Fibroblast of skin of left biceps (primary cell): ENCODE measurements at places on chromosomes 13 and 19.
A peak's percentile ranks its signal among the peaks of the same experiment; 100 is the strongest.

DNA sequence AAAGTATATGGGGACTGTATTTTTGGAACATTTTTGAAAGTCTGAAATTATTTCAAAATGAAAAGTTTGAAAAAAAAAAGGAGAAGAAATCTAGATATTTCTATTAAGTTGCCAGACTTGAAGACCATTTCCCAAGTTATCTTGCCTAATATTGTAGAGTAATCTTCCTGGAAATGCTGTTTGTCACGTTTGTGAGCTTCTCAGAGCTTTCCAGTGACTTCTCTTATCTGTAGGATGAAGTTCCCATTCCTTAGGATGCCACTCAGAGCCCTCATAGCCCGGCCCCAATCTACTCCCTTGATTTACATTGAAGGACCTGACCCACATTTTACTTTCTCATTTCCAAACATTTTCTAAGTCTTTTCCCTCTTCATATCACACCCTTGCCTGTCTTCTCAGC lies 23.6 kb downstream of the CEACAM8 start:
- DNase-seq: no peak

DNA sequence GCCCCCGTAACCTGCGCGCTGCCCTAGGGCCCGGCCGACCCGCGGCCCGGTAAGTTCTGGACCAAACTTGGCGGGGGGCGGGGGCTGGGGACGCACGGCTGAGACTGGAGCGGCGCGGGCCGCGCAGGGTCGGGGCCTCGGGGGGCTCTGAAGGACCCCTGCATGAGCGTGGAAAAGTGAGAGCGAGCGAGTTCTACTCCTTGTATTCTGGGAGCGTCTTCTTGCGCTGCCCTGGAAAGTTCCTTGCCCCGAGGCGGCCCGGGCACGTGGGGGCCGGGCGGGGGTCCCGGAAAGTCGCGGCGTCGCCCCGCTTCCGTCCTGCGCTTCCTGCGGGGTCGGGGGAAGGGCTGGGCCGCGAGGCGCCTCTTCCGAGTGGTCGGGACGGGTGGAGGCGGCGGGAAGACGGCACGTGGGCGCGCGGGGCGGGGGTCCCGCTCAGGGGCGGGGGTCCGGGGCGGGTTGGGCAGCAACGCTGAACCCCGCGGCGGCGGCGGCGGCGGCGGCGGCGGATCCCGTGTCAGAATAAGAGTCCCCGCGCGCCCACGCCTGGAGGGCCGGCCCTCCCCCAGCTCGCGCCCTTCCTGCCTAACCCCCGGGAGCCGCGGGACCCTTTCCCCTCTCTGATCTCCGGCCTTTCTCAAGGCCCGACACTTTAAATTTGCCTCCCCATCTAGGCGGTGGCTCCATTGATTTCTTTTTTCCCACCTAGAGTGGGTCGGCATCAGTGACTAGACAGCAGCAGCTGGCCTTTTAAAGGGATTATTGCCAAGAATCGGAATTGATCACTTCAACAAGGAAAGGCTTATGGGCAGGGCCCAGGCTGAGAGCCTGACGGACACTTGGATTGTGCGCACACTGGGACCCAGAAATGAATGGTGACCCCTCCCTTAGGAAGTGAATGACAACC lies 749 bp downstream of the GATAD2A start:
- no peak for DNase-seq

- no peak for DNase-seq
These were observed 5.5 kb upstream of the METTL21C start for GRCh38 chr13:102700088-102701031.

GRCh38 chr19:57830071-57830602 lies at the start of gene ZNF587B:
TSS of gene ZNF587B (plus strand) at chr19:57830299. CDS start at chr19:57830529, 230 bp downstream.
- DNase-seq: peak; percentile 3

- DNase-seq: no peak
These were observed 13.8 kb upstream of the CCNP start for GRCh38 chr19:40240332-40240731.

GRCh38 chr13:63542770-63543169 lies 2127.1 kb upstream of the PCDH20 start:
- no peak for DNase-seq

DNA sequence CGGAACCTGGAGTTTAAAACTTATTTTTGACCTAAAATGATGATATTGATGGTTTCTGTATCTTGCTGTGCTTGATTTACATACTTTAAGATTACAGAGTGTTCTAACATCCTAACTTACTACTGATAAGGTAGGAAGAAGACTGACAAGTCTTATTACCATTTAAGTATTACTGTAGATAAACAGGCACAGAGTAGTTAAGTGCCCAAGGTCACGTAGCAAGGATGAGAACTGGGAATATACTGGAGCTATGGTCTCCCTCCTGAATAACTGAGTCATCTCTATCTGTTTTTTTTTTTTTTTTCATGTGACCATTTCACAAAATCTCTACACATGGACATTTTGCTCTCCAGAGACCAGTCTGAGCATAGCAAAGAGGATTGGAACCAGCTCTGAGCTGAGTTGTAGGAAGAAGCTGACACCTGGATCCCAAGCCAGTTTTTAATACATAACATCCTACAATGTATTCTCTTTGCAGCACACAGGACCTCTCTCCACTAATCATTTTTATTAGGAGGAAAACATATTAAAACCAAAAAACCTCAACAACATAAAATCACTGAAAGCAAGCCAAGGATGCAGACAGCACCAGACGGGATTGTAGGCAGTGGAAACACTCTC lies 173.5 kb downstream of the DNAJC15 start:
- no peak for DNase-seq

DNA sequence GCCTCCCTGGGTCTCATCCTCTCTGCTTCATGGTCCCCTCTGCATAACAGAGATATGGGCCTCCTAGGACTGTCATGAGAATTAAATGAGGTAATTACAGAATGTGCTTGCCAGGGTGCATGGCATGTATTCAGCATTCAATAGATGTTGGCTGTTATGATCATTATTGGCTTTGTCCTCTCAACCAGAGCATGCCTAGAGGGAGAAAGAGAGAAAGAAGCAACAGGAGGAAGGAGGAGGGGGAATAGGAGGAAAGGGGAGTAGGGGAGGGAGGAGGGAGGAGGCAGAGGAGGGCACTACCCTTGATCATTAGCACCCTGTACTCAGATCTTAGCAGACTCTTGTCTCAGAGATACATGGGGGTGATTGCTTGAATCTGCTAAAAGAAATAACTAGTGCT lies 41.0 kb upstream of the SIAH3 start:
- DNase-seq: no peak

GRCh38 chr13:113919761-113920559 lies 53.9 kb downstream of the C13orf46 start:
- DNase-seq: no peak

DNA sequence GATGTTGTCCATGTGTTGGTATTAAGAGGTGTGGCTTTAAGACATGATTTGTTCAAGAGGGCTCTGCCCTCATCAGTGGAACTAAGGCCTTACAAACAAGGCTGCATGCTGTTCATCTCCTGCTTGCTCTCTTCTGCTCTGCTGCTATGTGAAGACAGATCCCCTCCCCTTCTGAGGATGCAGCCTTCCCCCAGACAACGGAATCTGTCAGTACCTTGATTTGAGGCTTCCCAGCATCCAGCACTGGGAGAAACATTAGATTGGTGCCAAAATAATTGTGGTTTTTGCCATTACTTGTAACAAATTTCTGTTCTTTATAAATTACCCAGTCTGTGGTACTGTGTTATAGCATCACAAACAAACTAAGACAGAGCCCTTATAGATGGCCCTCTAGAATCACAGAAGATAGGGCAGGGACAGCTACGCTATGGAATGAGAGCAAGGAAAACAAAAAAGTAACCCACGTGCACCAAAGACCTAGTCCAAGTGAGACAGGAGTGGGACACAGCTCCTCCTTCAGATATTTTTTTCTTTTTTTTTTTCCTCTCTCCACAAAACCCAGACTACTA lies 151.5 kb upstream of the RXFP2 start:
- peak; percentile 28 for DNase-seq

DNA sequence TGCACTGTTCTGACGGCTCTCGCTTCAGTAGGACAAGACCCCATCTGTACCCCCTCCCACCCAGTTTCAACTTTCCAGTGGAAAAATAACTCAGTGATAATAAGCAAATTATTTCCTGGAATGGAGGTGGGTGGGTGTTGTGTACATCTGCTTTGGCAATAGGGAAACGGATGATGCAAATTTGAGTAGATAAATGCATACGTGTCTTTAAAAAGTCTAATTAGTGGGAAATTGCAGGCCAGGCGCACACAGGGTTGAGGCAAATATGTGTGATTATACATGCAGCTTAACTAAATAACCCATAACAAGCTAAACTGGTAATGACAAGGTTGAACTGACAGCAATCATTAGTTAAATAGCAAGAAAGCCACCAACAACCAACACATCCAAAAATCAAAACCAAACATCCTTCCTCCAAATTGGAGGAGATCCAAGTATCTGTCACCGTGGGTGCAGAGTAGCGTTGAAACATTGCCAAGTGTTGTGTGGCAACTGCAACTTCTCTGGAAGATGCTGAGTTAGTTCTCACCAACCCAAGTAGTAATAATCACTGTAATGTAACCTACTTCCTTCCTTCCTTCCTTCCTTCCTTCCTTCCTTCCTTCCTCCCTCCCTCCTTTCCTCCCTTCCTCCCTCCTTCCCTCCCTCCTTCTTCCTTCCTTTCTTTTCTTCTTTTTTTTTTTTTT lies 54.6 kb downstream of the TRPM4 start:
- DNase-seq: no peak

GRCh38 chr13:84430446-84430845 lies 548.2 kb upstream of the SLITRK1 start:
- DNase-seq: no peak

GRCh38 chr13:68292601-68293000 lies 1062.5 kb upstream of the PCDH9 start:
- no peak for DNase-seq

DNA sequence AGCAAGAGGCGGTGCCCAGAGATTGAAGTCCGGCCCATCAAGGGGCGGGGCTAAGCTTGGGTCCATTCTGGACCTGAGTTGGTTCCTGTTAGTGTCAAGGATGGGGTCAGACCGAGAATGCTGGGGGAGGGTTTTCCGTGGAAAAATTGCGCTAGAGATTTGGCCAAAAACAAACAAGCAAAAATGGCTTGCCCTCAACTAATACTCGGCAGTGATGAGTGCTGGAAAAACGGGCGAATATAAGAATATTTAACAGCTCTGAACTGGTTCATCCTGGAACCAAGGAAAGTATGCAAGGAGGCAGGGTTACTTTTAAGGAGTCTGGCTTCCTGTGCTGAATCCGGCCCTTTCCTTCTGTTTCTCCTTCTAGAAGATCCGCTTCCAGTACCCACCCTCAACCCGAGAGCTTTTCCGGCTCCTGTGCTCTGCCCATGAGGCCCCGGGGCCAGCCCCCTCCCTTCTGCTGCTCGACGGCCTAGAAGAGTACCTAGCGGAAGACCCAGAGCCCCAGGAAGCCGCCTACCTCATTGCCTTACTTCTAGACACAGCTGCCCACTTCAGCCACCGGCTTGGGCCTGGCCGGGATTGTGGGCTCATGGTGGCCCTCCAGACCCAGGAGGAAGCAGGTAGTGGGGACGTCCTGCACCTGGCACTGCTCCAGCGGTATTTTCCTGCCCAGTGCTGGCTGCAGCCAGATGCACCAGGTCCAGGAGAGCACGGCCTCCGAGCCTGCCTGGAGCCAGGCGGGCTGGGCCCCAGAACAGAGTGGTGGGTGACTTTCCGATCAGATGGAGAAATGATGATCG lies 880 bp downstream of the SWSAP1 start:
- DNase-seq: no peak

GRCh38 chr13:20461860-20462532 lies 63.7 kb downstream of the CRYL1 start:
- no peak for DNase-seq

DNA sequence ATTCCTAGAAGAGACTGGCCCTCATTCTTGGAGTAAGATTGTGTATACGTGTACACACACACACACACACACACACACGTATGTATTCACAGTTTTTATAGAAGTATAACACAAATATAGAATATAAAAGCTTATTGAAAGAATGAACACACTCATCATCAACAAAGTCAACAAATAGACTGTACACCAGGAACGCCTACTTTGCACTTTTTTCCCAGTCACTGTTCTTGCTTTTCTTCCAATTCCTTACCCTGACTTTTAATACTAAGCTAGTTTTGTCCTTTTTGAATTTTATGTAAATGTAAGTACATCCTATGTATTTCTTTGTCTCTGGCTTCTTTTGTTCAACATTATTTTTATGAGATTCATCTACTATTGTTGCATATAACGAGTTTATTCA lies 264.5 kb downstream of the MAB21L1 start:
- DNase-seq: no peak

DNA sequence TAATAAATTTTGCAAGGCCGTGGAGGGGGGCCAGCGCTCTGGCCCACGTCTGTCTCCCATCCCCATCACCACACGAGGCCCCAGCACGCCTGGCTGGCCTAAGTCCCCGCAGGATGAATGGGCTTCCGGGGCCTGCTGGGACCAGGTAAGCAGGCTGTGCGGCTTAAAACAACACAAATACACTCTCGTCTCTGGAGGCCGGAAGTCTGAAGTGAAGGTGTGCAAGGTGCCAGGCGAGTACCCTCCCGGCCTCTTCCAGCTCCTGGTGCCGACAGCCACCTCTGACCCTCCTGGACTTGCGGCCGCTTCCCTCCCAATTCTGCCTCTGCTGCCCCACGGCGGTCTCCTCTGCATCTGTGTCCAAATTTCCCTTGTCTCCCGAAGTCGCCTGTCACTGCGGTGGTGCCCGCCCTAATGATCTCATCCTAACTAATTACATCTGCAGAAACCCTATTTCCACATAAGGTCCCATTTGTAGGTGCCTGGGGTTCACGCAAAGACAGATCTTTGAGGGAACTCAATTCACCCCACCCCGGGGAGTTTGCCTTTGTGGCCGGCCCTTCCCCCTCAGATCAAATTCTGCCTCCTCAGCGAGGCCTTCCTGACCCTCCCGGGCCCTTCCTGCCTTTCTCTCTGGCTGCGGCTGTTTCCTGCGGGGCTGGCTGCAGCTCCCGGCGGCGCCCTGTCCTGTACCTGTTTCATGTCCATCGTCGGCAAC lies 8.1 kb upstream of the PTBP1 start:
- DNase-seq: no peak

DNA sequence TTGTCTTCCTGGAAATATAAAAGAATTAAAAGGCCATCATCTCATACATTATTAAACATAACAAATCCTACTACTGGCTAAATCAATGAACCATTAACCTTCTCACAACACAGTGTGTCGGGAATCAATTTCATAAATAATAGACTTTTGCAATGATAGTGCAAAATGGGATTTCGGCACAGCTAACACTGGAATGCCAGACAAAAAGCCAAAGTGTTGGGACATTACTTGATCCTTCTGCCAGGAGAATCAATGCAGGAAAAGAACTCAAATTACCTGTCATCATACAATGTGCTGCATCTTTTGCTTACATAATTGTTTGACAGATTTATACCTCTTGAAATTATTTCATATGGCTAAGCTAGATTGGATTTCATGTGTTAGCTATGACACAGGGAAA lies 334.3 kb downstream of the MTUS2 start:
- DNase-seq: no peak

- no peak for DNase-seq
These were observed 19.9 kb upstream of the GDF15 start for GRCh38 chr19:18366021-18366435.

DNA sequence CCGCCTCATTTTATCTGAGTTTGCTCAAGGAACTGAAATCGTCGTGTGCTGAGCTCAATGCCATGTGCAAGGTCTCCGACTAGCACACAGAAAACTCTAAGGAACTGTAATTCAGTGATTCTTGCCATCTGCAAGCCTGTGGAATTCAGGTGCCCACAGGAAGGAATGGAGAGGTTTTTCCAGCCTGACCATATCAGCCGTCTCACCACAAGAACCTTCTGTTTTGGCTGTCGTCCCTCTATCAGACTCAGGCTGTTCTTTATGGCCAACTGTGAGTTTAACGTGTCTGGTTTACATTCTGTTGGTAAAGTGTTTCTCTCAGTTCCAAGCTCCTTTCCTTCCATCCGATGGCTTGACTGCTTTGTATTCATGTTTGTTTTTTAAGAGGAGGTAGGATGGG lies 293.5 kb downstream of the SPRY2 start:
- DNase-seq: peak; percentile 13
